ENCODE measurements at places on chromosomes 5 and 9. TPM values are rescaled to one million over a fixed set of nuclear protein-coding genes. Genes with fewer than 3 reads are reported as not detected.

CDC20B gene
- total RNA-seq, result not detected

ARPC5L gene
- 111 TPM for total RNA-seq

INSL6 gene
- not detected for total RNA-seq

KCNV2 gene
- not detected for total RNA-seq

GRCh38 chr5:72647806-72648205 is 140.6 kb upstream of the ZNF366 start:
- no peak for DNase-seq

- DNase-seq, result no peak
Observed at GRCh38 chr9:93963969-93964368, 8.8 kb upstream of the BARX1 start.

ADRB2 gene
- 0.83 TPM for total RNA-seq

HSPA9 gene
- total RNA-seq, result 372 TPM

GRCh38 chr5:120457839-120458507 is 6.1 kb upstream of the PRR16 start:
- DNase-seq, result peak; percentile 37

GRCh38 chr5:16128944-16129343 is 50.6 kb downstream of the MARCHF11 start:
- no peak for DNase-seq
